WERI-Rb-1 (cell line): ENCODE measurements at places on chromosomes 12 and 14.

DNA sequence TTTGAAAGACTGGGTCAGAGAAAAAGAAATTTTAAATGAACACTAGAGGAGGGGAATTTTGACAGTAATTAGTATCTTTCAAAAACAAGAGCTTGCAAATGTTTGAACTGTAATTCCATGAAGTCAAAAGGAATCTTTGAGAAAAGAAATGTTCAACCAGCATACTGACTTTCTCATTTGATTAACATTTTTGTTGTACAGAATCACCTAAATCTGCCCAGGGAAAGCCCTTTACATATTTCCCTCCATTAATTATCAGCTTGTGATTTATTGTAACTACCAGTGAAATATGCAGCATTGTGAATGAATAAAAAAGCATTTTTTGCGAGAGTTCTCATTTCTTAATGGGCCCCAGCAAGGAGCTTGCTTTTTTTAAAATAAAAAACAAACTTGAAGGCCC is 61.2 kb upstream of the CCDC91 start:
- no peak for DNase-seq

DNA sequence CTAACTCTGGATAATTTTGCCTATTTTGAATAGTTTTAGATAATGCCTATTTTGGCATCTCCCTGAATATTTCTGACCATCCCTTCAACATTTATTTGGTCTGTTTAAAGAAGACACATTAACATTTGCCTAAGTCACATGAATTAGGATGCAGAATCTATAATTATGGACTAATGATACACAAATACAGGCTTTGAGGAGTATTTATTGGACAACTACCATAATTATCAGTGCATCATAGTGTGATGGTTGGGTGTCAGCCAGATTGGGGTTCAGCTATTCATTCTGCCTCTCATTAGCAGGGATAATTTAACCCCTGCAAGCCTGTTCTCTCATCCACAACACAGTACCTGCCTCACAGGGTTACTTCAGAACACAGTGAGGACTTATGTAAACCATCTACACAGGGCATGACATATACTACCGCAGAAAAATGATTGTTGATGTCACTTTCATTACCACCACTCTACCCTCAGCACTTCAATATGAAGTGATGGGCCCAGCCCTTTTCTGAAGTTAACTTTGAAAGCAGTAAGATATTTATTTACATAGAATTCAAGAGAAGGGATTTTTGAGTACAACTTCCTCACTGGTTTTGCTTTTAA is 14.4 kb downstream of the PRKCH start:
- no peak for DNase-seq

DNA sequence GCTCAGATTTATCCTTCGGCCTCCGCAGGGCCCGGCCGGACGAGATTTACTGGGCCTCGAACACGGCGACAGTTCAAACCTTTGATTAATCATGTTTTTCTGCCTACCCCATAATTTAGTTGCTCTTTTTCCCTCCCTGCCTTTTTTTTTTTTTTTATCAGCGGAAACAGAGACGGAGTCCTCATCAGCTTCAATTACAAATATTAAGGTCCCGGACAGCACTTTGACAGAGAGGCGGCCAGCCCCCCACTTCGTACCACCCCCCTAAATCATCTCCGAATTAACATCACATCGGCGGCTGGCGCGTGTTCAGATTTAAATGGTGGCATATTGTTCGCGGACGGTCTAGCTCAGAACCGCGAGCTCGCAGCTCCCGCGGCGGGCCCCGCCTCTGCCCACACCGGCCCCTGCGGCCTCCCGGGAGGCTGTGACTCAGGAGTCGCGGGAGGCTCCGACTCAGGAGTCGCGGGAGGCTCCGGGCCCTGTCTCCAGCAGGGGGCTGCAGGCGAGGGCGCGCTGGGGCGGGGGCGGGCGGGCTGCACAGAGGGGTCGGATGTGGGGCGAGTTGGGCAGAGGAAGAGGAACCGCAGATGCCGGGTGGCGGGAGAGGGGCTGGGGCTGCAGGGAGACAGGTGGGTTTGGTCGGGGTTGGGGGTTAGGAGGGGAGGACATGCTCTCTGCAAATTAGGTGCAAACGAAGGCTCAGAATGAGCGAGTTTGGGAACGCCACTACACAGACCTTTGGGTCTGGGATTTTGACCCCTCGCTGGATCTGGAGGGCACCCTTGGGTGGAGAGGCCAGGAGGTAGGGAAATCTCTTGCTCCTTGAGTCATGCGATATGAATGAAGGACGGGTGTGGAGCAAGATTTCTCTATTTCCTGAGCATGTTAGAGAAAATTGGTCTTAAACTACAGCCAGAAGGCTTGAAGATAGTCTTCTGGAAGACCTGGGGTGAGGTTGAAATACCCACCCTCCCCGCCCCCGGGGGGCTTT is 19.6 kb upstream of the ATP5MC2 start:
- DNase-seq = peak; percentile 66

DNA sequence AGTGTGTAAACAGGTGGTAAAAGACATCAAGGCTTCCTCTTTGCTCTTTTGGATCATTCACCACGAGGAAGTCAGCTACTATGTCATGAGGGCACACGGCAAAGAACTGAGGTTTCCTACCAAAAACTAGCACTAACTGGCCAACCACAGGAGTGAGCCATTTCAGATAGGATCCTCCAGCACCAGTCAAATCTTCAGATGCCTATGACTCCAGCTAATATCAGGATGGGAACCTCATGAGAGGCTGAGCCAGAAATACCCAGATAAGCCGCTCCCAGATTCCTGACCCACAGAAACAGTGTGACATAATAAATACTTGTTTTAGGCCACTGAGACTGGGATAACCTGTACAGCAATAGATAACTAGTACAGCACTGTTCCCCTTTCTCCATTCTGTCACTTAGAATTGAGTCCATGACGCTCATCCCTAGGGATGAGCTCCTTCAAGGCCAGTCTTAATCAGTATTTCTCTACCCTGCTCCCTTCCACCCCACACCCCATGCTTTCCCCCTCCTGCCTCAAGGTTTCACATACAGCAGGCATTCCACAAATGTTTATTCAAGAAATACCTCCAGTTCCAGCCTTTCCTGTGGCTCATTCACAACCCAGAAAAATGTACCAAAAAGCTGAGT is 68.4 kb downstream of the PPM1H start:
- DNase-seq = no peak

DNA sequence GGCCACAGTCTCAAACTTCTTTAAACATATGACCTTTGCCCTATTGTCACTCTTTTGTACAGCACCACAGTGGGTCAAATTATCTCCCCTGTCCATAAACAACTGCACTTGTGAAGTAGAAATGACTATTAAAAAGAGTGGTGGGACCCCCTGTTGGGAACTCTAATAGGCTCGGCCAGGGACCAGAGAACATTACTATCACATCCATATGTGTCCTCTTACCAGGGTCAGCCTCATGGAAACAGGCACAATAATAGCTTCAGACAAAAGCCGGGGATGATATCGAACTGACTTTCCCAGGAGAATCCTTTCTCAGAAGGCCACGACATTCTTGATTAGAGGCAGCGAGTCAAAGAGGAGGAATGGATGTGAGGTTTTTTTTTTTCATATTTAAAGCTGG is 96.6 kb downstream of the NKX2-1 start:
- no peak for DNase-seq

- DNase-seq = no peak
Observed at GRCh38 chr12:47193066-47193465, 113.3 kb upstream of the AMIGO2 start.

GRCh38 chr14:72155379-72155993 is 223.3 kb downstream of the RGS6 start:
- no peak for DNase-seq

DNA sequence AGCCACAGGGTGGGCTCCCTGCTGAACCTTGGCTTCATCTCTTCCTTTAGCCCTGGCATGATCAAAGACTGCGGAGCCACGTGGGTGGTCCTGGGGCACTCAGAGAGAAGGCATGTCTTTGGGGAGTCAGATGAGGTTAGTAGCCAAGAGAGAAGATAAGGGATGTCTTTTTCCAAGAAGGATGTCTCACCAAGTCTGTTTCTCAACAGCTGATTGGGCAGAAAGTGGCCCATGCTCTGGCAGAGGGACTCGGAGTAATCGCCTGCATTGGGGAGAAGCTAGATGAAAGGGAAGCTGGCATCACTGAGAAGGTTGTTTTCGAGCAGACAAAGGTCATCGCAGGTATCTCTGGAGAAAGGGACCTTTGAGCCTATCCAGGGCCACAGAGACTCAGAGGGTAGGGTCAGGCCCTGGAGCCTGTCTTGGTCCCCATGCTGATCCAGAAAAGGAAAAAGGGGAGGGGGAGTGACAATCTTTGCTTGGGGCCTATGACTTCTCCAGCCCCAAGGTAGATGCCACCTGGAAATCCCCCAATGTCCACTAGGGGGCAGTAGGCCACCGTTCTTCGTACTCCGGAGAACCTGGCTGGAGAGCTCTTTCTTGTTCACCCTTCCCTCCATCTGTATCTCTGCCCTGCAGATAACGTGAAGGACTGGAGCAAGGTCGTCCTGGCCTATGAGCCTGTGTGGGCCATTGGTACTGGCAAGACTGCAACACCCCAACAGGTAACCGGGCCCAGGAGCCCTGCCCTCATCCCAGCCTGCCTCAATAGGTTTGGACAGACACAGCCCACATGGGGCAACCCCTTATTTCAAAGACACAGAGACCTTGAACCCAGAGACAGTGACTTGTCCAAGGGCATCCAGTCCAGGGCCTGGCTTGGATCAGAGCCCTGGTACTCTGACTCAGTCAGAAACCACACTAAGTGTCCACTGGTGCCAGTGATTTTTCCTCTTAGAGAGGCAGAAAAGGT is 2.0 kb downstream of the TPI1 start:
- DNase-seq = peak; percentile 87

GRCh38 chr14:103548463-103549351 is 13.8 kb downstream of the BAG5 start:
- DNase-seq = no peak

GRCh38 chr12:82857276-82857675 is 170.6 kb downstream of the TMTC2 start:
- DNase-seq = no peak

- no peak for DNase-seq
Observed at GRCh38 chr12:60803147-60803546, 1207.3 kb downstream of the SLC16A7 start.

DNA sequence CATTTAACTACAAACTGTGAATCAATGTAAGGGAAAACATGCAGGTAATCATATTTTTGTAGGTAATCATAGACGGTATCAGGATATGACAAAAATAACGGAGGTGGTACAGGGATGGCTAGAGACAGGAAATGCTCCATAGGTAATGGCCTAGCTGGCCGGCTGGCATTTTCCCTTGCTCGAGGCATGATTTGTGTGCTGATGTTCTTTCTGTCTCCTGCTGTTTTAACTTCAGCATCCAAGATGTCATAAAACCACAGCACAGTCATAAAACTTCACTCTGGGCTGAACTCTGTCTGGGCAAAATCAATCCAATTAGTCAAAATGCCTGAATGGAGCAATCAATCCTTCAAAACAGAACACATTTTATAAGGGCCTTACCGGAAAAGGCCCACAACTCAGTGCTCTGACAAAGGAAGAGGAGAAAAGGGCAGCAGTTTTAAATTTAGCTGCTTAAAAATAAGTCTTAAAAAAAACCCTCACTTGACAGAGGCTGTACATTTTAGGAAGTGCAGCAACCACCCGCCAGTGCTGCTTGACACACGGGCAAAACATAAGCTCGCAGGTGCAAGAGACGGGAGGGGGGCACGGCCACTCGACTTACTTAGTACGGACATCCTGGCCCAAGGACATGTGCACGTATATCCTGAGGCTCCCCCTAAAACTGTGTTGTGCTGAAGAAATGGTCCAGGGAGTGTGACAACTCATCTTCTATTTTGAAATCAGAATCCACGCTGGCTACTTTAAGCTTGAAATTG is 40.5 kb upstream of the GPR68 start:
- no peak for DNase-seq

DNA sequence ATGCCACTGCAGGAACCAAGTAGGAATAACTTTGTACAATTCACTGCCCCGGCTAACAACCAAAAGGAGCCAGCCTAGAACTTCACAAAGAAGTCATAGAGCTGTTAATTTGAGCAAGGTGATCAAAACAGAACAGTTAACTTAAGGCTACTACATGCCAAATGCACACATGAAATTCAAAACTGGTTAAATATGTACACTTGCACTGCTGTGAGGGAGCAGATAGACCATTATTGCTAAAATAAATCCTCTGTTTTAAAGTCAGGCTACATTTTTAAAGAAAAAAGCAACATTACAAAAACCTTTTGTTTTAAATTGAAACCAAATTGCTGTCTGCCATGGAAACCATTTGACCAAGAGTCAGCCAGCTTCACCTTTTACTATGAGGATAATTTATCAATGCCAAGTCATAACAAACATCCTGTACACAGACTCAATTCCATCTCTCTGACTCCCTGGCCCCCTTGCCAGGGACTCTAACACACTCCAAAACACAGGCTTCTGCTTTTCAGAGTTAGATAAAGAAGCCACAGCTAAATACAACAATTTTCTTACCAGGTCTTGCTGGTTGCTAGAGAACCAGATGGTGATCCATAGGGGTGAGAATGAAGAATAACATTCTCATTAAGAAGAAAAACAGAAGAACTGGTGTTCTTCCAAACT is 84.0 kb downstream of the LRP6 start:
- no peak for DNase-seq

- DNase-seq = no peak
Observed at GRCh38 chr12:96981911-96982310, 74.9 kb downstream of the NEDD1 start.
